Stimulated activated CD4-positive, alpha-beta T cell treated with anti-CD3 and anti-CD28 coated beads, Interleukin-15, amount 100 ng/mL, for 1 hour (primary cell): ENCODE measurements at places on chromosomes 4 and X.

DNA sequence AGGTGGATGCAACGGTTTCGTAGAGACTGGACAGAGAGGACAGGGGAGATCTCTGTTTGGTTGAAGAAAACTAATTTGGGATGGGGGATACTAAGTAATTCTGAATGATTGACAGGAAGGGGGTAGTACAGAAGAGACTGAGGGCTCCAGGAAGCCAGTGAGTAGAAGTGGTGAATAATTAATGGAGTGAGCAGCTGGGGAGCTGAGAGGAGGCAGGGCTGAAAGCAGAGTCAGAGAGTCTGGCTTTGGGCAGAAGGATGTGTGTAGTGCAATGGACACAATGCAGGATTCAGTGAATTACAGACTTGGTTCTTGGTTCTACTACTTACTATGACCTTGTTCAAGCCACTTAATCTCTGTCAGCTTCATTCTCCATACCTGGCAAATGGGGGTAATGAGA lies 161.7 kb downstream of the RBMX2 start:
- no peak for DNase-seq

DNA sequence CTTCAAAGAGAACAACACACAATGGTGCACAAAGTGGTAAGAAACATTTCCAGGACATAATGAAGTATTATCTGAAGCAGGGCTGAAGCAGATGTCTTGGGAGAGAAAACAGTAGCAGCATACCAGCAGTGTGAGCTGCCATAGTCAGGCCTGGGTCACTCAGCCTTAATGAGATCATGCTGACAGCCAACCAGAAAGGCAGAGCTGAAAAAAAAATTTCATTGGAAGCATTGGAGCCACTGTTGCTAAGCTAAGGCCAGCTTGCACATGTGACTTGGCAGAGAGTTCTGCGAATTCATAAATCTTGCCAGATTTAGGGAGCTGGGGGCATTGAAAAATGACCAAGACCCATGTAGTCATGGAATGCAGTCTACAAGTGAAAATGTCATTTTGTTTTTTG lies 444.0 kb upstream of the PITX2 start:
- DNase-seq = no peak

DNA sequence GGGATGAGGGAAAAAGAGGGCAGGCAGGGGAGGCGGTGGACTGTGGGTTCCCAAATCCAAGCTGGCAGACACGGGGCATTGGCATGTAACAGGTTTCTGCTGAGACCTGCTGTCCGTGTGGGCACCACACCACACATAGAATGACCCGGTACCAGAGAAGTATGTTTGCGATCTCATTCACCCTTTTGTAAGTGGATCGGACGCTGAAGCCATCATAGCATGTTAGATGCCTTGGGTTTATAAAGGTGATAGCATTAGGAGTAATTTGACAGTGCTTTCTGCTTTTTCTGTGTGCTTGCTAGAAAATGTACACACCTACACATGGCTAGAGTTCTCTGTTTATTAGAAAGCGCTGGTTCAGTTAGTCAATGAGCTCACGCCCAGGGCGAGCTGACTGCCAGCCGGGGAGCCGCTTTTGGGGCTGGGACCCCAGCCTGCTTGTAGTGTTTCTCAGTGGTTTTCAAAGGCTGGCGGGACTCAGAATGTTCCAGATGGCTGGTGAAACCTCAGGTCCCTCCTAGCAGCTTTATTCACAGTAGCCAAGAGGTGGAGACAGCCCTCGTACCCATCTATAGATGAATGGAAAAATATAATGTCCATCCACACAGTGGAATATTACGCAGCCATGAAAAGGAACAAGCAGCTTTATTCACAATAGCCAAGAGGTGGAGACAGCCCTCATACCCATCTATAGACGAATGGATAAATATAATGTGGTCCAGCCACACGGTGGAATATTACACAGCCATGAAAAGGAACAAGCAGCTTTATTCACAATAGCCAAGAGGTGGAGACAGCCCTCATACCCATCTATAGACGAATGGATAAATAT lies 579 bp downstream of the IL3RA start:
- DNase-seq = no peak

DNA sequence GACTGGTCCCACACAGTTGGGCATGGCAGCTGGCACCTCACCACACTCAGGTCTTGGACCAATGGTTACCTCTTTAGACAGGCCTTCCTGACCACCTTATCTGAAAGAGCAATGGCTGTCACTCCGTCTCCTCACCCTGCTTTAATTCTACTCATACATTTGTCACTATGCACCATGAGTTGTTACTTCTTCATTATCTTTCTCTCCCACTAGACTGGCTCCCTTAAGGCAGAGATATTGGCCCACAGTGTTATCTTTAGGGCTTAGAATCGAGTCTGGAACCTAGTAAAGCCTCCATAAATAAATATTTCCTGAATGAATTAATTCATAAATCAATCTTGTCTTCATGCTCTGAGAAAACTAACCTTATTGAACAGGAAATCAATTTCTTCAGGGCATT lies 46.6 kb downstream of the DCHS2 start:
- DNase-seq = no peak

DNA sequence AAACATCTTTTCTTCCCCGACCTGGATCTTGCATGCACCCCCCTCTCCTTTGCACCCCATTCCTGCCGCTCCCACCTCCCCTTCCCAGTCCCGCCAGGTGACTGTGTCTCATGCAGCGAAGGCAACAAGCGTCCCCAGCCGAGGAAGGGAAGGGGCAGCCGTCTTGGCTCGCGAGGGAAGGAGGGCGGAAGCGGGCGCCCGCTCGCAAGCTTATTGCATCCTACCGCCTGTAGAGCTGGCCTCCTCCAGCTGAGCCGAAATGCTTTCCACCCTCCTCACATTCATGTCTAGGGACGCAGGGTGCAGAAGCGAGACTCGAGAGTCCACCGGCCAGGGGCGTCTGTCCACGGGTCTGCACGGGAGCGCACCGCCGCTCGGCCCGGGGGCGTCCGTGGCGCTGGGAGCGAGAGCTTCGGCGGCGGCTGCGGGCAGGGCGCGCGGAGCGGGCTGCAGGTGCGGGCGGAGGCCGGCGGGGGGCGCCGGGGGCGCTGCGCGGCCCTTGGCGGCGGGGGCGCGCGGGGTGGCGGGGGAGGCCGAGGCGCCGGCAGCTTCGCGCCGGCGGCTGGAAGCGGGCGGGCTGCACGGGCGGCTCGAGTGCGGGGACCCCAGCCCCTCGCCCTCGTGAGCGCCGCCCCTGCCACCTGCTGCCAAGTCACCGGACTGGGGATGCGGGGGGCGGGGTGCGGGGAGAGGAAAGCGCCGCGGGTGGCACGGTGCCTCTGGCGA lies at the start of gene KCNIP4:
KCNIP4 (minus strand) TSS at position 426 of the 726 bp plus-strand sequence.
- DNase-seq = no peak

GRCh38 chrX:72347366-72347765 lies 41.7 kb upstream of the CITED1 start:
- DNase-seq = no peak

- DNase-seq = no peak
These were observed 15.0 kb downstream of the ADD1 start for GRCh38 chr4:2858451-2859217.

DNA sequence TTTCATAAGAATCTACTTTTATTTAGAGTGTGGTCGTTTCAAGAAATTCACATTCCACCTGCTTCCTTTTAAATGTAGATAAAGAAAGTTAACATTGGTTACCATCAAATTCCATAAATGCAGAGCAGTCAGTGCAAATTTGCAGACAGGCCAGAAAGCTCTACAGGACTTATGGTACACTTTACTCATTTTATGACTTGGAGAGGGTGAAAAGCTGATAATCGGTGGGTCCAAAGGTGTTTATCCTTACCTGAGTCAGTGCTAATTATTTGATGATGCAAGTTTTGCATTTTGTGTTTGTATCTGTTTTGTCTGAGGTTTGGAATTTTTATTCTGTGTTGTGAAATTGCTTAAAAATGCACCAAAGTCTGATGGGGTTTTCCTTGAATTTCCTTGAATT lies 193.3 kb downstream of the PALLD start:
- DNase-seq = no peak

- DNase-seq = no peak
These were observed 30.6 kb downstream of the WWC2 start for GRCh38 chr4:183129675-183130074.

GRCh38 chr4:80253510-80253909 lies 13.0 kb upstream of the FGF5 start:
- no peak for DNase-seq

DNA sequence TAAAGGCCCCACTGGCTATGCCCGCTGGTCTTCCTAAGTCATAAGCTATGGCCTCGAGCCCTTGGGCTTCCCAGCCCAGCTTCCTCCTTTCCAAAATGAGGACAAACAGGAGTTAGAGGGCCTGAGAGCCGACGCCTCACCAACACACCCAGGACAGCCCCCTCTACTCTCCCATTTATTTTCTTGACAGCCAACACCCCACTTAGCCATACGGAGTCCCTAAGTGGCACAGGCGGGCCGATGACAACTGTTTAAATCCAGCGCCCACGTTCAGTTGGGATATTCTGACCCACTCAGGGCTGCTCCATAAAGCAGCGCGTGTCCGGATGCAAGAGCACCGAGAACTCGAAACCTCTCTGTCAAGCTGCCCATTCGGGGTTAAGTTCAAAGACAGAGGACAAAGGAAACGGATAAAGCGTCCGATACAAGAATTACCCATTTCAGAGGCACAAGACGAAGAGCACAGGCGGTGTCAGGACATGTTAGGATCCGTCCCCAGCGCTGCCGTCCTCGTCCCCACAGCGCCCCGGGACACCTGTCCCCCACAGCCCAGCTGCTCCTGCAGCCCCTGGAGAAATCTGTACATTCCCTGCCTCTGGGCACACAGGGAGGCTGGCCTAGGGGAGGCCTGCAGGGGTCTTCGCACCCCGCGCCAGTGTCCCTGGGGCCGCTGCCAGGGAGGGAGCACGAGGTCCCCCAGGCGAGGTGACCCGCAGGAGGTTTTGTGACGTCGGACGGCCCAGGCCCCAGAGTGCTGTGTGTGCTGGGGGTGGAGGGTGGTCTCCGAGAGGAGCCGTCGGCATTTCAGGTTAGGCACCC lies 1.2 kb downstream of the PRKX start:
- no peak for DNase-seq

GRCh38 chr4:83262682-83263081 lies 21.9 kb downstream of the COQ2 start:
- DNase-seq = no peak

- no peak for DNase-seq
These were observed 36.0 kb downstream of the DLG3 start for GRCh38 chrX:70480660-70481018.

DNA sequence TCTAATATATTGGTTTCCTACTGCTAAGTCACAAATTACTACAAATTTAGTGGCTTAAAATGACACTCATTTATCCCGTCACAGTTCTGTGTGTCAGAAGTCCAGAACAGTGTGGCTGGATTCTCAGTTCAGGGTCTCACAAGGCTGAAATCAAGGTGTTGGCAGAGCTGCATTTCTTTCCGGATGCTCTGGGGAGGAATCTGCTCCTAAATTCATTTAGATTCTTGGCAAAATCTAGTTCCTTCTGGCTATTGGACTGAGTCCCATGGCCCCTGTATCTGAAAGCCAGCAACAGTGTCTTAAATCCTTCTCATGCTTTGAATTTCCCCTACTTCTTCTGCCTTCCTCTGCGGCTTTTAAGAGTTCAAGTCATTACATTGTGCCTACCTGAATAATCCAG lies 103.1 kb upstream of the BMP3 start:
- DNase-seq = no peak

DNA sequence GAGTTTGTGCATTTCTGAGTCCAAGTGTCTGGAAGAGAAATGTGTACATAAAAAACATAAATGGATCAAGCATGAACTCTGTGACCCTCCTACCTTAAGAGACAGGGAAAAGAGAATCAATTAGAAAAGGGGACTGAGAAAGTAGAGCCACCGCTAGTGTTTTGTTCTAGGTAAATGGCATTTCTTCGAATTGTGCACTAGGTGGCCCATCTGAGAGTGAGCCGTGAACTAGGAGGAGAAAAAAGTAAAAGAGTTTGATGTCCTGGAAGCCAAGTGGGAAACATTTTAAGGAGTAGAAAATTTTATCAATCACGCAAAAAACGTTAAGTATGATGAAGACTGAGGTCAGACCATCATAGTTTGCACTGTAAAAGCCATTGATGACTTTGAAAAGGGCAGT lies 55.1 kb downstream of the NAF1 start:
- no peak for DNase-seq

DNA sequence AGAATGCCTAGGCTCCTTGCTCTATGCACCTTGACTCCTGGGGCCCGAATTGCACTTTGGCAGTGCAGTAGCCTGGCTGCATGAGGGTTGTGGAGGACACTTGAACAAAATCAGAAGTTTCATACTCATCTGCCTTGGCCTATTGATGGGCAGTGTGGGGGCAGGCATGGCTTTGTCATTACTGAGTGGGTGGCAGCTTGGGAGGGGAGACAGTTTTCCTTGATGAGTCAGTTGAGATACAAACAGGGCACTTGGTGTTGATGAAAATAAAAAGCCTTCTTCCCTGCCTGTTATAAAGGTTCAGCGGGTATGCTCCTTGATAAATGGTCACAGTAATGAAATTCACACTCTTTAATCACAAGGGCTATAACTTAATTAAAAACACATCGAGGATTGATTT lies 126.8 kb upstream of the MAMLD1 start:
- DNase-seq = no peak

GRCh38 chr4:3481783-3482393 lies 18.8 kb downstream of the DOK7 start:
- no peak for DNase-seq

- DNase-seq = no peak
These were observed 14.4 kb upstream of the ASMTL start for GRCh38 chrX:1466971-1467561.

DNA sequence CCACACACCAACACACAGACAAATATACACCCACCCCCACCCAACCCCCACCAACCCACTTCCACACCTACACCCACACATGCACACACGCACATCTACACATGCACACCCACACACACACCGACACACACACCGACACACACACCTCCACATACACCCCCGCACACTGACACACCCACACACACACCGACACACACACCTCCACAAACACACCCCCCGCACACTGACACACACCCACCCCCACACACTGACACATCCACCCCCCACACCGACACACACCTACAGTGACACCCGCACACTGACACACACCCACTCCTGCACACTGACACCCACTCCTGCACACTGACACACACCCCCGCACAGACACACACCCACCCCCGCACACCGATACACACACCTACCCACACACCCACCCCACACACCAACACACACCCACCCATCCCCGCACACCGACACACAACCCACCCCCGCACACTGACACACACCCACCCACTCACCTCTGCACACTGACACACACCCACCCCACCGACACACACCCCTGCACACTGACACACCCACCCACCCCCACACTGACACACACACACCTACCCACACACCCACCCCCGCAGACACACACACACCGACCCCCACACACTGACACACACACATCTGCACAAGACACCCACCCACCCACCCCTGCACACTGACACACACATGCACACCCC lies 31.1 kb downstream of the FGFRL1 start:
- no peak for DNase-seq

DNA sequence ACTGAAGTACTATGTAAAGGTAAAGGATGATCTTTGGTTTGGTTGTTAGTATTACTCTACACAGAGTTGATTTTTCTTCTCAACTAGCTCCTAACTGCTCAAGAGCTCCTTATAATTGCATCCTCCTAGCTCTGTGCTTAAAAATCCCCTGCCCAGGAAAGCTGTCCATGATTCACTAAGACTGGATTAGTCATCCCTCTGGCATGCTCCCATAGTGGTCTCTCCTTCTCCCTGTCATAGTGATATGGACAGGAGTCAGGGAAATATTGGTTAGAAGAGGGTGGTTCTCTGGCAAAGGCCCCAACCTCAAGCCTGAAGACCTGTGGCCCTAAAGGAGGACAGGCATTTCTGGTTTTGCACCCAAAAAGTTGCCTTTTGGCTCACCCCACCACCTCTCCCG lies 242.3 kb upstream of the KCNIP4 start:
- DNase-seq = no peak
